ENCODE measurements at places on chromosomes 13 and 19. TPM values are rescaled to one million over a fixed set of nuclear protein-coding genes. Genes with fewer than 3 reads are reported as not detected.
A peak's percentile ranks its signal among the peaks of the same experiment; 100 is the strongest.

GRCh38 chr13:112947796-112948195 lies 21.2 kb upstream of the MCF2L start:
- H3K4me1 ChIP-seq, result peaks cover 8% of the 10 kb centered on the region
- peaks cover 7% of the 10 kb centered on the region for H3K27me3 ChIP-seq
- H3K36me3 ChIP-seq, result no peaks in the 10 kb centered on the region
- H3K4me3 ChIP-seq, result no peak overlapping the region

- peaks cover 98% of the 10 kb centered on the region for H3K4me1 ChIP-seq
- no peaks in the 10 kb centered on the region for H3K36me3 ChIP-seq
- H3K27ac ChIP-seq, result no peak overlapping the region
- H3K4me3 ChIP-seq, result no peak overlapping the region
- DNase-seq, result no peak
Measured at GRCh38 chr13:40598569-40598968, 67.9 kb downstream of the FOXO1 start.

Gene PDX1
- total RNA-seq, result not detected

- peaks cover 7% of the 10 kb centered on the region for H3K36me3 ChIP-seq
- H3K27ac ChIP-seq, result no peak overlapping the region
- no peak overlapping the region for H3K4me3 ChIP-seq
- H3K4me1 ChIP-seq, result peaks cover 44% of the 10 kb centered on the region
- H3K27me3 ChIP-seq, result no peaks in the 10 kb centered on the region
- no peak for DNase-seq
Measured at GRCh38 chr13:46795321-46795720, 1.6 kb downstream of the ESD start.

Gene FOSB
- 4.2 TPM for total RNA-seq

DNA sequence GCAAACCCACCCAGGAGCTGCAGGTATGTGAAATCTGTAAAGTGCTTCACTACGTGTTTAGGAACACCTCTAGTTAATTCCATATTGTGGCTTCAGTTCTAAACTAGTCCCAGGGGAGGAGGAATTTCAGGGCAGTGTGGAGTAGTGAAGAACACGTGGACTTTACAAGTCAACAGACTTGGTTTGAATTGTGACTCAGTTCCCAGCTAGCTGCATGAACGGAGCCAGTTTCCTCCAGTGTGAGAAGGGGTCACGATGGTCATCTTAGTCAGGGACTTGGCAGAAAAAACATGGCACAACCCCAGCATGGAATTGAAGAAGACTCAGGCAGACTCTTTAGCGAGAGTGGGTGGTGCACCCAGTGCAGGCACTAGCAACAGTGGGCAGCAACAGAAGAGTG lies 175.7 kb upstream of the UBL3 start:
- no peaks in the 10 kb centered on the region for H3K36me3 ChIP-seq
- DNase-seq, result no peak
- H3K4me1 ChIP-seq, result no peaks in the 10 kb centered on the region
- H3K27ac ChIP-seq, result no peak overlapping the region
- no peaks in the 10 kb centered on the region for H3K27me3 ChIP-seq

DNA sequence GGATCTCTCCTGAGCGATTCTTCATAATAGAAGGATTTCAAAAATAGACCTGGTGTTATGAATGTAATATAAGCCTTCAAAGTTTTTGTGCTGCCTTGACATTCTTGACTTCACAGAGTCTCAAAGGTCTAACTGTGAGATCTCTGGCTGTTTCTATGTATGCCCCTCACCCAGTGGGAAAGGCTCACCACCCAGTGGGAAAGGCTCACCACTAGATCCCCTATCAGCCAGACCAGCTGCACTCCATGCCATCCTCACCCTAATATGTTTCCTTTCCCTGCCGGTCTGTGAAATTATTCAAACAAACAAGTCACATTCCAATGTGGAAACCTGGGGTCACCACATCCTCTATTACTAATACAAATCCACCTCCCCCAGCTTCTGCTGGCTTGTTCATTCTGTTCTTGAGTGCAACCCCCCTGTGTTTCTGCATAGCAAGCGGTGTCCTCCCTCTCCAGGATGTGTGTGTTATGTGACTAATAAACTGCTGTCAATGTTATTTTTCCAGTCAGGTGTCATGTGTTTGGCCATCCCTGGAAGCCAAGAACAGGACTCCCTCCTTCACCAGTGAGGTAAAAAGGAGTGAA lies 13.8 kb upstream of the SLITRK1 start:
- H3K4me1 ChIP-seq, result no peaks in the 10 kb centered on the region
- no peak for DNase-seq
- H3K27ac ChIP-seq, result no peak overlapping the region
- no peak overlapping the region for H3K4me3 ChIP-seq
- no peaks in the 10 kb centered on the region for H3K36me3 ChIP-seq

DNA sequence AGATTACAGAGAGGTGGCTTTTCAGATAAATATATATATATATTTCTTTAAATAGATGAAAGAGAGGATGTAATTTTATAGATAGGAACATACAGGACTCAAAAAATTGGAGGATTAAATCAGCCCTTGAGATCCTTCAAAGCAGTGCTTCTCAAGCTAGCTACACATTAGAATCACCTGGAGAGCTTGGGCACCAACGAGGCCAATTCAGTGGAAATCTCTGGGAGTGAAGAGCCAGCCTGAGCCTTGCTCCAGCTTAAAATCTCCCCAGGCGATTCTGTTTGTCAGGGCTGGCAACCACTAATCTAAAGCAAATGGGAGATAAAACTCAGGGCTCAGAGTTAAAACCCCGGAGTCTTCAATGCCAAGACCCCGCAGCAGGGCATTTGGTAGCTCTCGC lies 15.0 kb upstream of the CLN5 start:
- H3K27me3 ChIP-seq, result no peaks in the 10 kb centered on the region
- H3K4me3 ChIP-seq, result no peak overlapping the region
- no peaks in the 10 kb centered on the region for H3K36me3 ChIP-seq
- peaks cover 20% of the 10 kb centered on the region for H3K4me1 ChIP-seq
- H3K27ac ChIP-seq, result no peak overlapping the region
- DNase-seq, result no peak

DNA sequence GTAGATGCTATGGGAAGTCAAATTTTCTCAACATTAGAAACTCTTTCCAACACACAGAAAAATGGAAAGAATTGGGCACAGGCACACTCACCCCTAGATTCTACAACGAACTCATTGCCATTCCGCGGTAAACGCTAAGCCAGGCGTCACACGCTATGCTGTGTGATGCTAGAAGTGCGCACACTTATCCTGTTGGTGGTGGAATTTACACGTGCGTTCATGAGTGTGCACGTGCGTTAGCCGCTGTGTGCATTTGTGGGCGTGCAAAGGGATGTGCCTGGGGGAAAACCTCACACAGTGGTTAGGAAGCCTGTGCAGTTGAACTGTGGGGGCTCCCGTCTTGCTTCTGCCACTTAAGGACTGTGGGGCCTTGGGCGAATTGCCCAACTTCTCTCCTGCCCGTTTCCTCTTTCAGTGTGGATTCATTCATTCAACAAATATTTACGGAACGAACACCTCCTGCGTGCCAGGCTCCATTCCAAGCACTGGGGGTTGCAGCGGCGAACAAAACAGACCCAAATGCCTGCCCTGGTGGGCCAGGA lies 7.7 kb downstream of the NFILZ start:
- no peak overlapping the region for H3K4me3 ChIP-seq
- H3K36me3 ChIP-seq, result no peaks in the 10 kb centered on the region
- no peak overlapping the region for H3K27ac ChIP-seq

Gene ZNF567
- 19.8 TPM for total RNA-seq

DNA sequence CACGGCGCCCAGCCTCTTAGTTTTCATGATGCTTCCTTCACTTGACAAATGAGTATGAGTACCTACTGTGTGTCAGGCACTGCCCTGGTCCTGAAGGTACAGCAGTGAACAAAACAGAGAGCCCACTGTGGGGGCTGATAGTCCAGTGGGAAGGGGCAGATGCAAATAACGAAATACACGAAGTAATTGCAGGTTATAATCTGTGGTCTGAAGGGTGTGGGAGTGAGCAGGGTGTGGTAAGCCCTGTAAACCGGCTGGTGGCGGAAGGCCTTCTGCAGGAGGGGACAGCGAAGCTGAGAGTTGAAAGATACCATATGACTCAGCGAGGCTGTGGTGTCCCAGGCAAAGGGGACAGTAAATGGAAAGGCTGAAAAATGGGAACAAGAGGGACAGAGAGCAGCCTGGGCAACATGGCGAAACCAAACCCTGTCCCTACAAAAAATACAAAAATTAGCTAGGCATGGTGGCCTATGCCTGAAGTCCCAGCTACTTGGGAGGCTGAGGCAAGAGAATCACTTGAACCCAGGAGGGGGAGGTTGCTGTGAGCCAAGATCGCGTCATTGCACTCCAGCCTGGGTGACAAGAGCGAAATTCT lies 60.5 kb downstream of the MAP4K1 start:
- peak; percentile 34 for DNase-seq
- H3K27ac ChIP-seq, result no peak overlapping the region
- no peaks in the 10 kb centered on the region for H3K36me3 ChIP-seq
- peaks cover 55% of the 10 kb centered on the region for H3K4me1 ChIP-seq

Gene FGF21
- not detected for total RNA-seq

GRCh38 chr13:98401934-98402333 lies 175.0 kb downstream of the STK24 start:
- H3K4me3 ChIP-seq, result no peak overlapping the region
- H3K4me1 ChIP-seq, result no peaks in the 10 kb centered on the region
- no peaks in the 10 kb centered on the region for H3K27me3 ChIP-seq
- no peak overlapping the region for H3K27ac ChIP-seq
- no peaks in the 10 kb centered on the region for H3K36me3 ChIP-seq

GRCh38 chr19:19782783-19783182 lies 38.8 kb downstream of the ZNF506 start:
- no peak for DNase-seq
- no peak overlapping the region for H3K4me3 ChIP-seq
- H3K36me3 ChIP-seq, result peaks cover 8% of the 10 kb centered on the region
- peaks cover 12% of the 10 kb centered on the region for H3K4me1 ChIP-seq
- H3K27me3 ChIP-seq, result no peaks in the 10 kb centered on the region
- no peak overlapping the region for H3K27ac ChIP-seq

Gene TYROBP
- total RNA-seq, result 12.7 TPM

DNA sequence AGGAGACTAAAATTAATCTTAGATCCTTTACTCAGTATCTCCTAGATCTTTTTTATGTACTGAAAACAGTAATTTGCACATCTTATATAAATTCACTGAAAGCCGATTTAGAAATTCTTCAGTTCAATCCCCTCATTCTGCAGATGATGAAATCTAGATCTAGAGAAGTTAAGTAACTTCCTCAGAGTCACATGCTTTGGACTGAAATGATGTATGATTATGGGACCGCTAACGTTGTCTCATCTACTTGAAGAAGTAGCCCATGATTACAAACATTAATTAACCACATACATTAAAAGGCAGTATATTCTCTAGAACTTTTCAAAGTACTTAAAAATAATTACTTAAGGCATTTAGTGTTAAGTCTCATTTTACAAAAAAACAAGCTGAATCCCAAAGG lies 37.8 kb downstream of the ELF1 start:
- peak overlapping the region; percentile 90 for H3K4me3 ChIP-seq
- H3K27me3 ChIP-seq, result no peaks in the 10 kb centered on the region
- no peaks in the 10 kb centered on the region for H3K36me3 ChIP-seq
- peaks cover 50% of the 10 kb centered on the region for H3K4me1 ChIP-seq
- DNase-seq, result no peak

- DNase-seq, result no peak
- H3K4me3 ChIP-seq, result no peak overlapping the region
- H3K27ac ChIP-seq, result no peak overlapping the region
- H3K36me3 ChIP-seq, result no peaks in the 10 kb centered on the region
Measured at GRCh38 chr13:88464851-88465250, 793.7 kb downstream of the SLITRK5 start.

- DNase-seq, result no peak
- no peaks in the 10 kb centered on the region for H3K27me3 ChIP-seq
- H3K4me1 ChIP-seq, result peaks cover 20% of the 10 kb centered on the region
- H3K36me3 ChIP-seq, result no peaks in the 10 kb centered on the region
- H3K27ac ChIP-seq, result no peak overlapping the region
- H3K4me3 ChIP-seq, result no peak overlapping the region
Measured at GRCh38 chr19:18523841-18524240, 2.0 kb upstream of the ELL start.

DNA sequence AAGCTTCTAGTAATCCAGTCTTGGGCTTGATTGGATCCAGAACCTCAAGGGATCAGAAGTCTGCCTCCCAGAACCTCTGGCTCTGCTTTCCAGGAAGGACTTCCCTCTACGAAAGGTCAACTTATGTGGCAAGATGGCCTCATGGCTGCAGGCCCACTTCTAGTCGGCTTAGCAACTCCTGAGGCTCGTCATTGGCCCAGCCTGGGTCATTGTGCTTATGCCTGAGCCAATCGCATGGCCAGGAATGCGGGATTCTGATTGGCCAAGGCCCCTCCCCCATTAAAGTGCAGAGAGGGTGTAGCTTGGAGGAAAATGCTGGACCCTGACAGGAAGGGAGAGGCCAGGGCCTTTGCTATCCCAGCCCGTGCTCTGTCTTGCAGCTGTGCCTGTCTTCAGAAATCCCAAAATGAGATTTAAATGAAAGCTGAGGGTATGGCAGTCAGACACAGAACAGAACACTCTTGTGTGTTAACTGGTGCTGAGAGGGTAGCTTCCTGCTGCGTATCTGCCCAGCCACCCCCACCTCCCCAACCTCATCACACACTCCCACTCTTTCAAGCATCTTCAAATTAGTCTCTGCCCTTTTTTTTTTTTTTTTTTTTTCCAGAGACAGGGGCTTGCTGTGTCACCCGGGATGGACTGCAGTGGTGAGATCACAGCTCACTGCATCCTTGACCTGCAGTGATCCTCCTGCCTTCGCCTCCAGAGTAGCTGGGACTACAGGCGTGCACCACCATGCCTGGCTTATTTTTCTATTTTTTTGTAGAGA lies 5.5 kb upstream of the CCNE1 start:
- H3K36me3 ChIP-seq, result no peaks in the 10 kb centered on the region
- DNase-seq, result no peak
- no peak overlapping the region for H3K4me3 ChIP-seq
- H3K27ac ChIP-seq, result no peak overlapping the region
- peaks cover 5% of the 10 kb centered on the region for H3K4me1 ChIP-seq

DNA sequence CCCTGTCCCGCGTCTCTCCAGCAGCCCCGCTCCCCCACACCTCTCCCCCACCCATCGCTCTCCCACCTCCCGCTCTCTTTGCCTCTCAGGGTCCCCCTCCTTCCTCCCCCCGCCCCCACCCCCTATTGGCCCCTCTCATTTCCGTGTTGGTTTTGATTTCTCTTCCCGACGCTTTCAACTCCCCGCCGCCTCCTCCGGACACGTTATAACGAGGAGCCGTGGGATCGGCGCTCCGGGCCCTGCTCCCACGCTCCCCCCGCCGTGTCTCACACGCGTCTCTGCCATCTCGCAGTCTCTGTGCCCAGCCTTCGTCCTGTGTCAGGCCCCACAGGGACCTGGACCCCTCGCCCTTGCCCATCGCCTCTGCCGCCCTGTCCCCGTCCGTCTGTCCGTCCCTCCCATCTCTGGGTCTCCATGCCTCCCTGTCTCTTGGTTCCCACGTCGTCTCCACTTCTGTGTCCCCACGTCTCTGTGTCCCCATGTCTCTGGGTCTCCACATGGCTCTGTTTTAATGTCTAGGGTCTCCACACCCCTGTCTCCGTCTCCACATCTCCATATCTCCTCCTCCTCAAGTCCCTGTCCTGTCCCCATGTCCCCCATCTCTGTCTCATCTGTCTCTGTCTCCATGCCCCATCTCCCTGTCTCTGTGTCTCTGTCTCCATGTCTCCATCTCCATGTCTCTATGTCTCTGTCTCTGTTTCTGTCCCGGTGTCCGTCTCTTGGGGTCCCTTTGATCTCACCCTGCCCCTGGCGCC lies 13.1 kb downstream of the ERFL start:
- no peak overlapping the region for H3K27ac ChIP-seq
- peaks cover 45% of the 10 kb centered on the region for H3K4me1 ChIP-seq
- peaks cover 23% of the 10 kb centered on the region for H3K27me3 ChIP-seq
- H3K36me3 ChIP-seq, result no peaks in the 10 kb centered on the region

- no peak overlapping the region for H3K27ac ChIP-seq
- DNase-seq, result no peak
- no peaks in the 10 kb centered on the region for H3K4me1 ChIP-seq
- no peak overlapping the region for H3K4me3 ChIP-seq
Measured at GRCh38 chr13:98822225-98822606, 69.7 kb upstream of the SLC15A1 start.

Gene ZIC5
- total RNA-seq, result not detected

Gene ZNF667
- not detected for total RNA-seq

Gene RPS28
- total RNA-seq, result 3,045 TPM
